ENCODE measurements at places on chromosomes 6 and 20.
A peak's percentile ranks its signal among the peaks of the same experiment; 100 is the strongest.

- DNase-seq, result no peak
Measured at GRCh38 chr20:32509639-32510066, 75.5 kb downstream of the NOL4L start.

DNA sequence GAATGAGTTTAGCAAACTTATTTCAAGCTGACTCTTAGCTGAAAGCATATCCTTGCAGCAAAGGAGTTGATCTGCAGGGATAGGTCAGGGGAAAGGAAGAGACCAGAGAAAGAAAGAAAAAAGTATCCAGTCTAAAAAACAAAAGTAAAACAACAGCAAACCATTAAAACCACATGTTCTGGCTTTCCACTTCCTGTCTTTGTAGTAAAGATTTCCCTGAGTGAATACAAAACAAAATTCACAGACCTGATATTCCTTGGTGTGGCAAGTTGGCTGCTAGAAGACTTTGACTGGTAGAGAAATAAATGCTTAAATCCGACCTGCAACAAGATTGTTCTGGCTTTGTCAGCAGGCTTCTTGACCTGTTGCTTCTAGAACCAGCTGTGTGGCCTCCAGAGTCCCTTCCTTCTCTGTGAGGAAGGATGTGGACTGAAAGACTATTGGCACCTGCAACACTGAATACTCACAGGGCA lies 23.4 kb upstream of the MCM3 start:
- DNase-seq, result no peak

- DNase-seq, result no peak
Measured at GRCh38 chr6:4979426-4979825, 24.4 kb downstream of the RPP40 start.

- peak; percentile 90 for DNase-seq
Measured at GRCh38 chr20:62065674-62066338, at the start of gene TAF4. Gene TAF4 (minus strand): TSS chr20:62065881. CDS start chr20:62065810, 71 bp downstream.

DNA sequence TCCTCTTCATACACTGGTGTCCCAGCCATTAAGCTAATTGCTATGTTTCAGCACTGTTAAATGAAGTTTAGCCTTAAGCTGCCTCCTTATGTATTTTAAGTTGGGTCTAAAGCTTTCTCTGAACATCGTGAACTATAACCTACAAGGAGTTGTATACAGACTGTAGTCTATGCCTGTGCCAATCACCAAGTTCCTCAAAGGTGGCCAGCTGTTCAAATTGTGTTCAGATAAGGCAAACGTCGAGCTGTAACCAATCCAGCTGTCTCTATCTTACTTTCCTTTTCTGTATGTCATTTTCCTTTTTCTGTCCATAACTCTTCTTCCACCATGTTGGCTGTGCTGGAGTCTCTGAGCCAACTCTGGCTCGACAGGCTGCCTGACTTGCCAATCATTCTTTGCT lies 199.6 kb downstream of the OGFRL1 start:
- no peak for DNase-seq

DNA sequence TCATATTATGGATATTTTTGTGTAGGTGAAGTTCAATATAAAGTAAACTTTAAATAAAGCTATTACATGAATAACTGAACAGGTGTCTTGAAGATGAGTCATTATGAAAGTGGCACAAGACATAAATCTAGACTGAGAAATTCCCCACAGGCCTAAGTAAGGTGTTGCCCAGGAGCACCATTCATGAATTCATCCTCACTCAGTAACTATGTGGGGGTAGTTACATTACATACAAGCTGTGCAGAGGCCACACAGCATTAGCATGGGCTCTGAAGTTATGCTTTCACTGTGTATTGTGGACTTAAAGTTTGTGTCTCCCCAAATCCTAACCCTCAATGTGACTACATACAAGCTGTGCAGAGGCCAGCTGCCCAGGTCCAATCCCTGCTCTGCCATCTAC lies 65.9 kb downstream of the BCAS1 start:
- DNase-seq, result no peak

- no peak for DNase-seq
Measured at GRCh38 chr6:135557582-135557981, 60.0 kb upstream of the AHI1 start.

DNA sequence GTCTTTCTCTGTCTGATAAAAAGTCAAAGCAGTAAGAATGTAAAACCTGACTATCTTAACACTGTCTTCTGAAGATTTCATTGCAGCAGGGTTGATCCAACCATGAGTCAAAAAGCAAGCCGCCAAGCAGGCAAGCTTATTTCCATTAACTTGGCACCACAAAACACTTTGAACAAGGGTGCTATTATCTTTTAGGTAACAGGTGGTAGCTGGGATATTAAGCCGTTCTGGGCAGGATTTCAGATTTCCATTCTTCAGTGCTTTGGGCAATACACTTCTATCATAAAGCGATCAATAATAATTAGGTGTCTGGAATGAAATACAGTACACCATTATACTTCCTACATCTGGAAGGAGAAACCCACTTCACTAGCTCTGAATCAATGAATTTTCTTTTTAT lies 181.9 kb downstream of the TBC1D7 start:
- DNase-seq, result no peak

- DNase-seq, result peak; percentile 26
Measured at GRCh38 chr6:2658788-2659187, 91.9 kb downstream of the MYLK4 start.

DNA sequence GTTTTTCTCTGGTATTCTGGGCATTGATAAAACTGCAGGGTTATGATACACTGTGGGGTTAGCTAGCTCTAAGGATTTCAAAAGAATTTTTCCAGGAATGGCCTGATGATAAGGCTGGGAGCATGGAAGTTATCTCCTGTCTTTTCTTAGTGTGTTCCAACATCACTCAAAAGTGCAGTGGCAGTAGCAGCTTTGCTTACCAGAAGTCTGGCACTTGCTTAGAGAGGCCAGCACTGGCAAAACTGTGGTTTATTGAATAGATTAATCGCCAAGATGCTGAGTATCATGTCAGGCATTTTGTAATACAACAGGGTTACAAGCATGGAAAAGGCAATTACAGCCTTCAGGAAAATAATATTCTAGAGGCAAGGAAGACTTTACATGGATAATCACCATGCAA lies 719.5 kb upstream of the GJE1 start:
- no peak for DNase-seq

GRCh38 chr20:54933212-54933904 lies 458.0 kb downstream of the DOK5 start:
- DNase-seq, result no peak

DNA sequence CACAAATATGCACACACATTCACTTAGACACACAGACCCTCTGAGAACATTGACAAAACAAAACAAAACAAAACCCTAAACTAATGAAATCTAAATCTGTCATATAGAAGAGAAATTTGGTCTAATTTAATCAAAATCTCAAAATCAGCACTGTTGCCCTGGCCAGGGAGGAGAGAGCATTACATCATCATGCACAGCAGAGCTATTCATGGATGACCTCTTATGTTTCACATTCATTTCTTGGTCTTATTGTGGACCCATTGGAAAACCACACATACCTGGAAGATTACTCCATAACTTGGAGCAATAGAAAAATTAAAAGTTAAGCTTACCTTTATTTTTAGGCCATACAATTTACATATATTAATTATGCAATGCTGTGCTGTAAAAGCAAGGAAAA lies 1223.6 kb upstream of the GJE1 start:
- DNase-seq, result no peak

Measured in stimulated activated effector memory CD8-positive, alpha-beta T cell treated with anti-CD3 and anti-CD28 coated beads, Interleukin-12 subunit alpha, Interleukin-12 subunit beta, amount 100 ng/mL, for 72 hours (primary cell).